Right kidney (tissue), 9 donors: ENCODE measurements at places on chromosomes 1 and 21.

- peak; percentile 37 for DNase-seq
Measured at GRCh38 chr1:110412576-110412975, 5.1 kb upstream of the LAMTOR5 start.

GRCh38 chr1:231359113-231359512, 21.0 kb downstream of the SPRTN start:
- DNase-seq: no peak

DNA sequence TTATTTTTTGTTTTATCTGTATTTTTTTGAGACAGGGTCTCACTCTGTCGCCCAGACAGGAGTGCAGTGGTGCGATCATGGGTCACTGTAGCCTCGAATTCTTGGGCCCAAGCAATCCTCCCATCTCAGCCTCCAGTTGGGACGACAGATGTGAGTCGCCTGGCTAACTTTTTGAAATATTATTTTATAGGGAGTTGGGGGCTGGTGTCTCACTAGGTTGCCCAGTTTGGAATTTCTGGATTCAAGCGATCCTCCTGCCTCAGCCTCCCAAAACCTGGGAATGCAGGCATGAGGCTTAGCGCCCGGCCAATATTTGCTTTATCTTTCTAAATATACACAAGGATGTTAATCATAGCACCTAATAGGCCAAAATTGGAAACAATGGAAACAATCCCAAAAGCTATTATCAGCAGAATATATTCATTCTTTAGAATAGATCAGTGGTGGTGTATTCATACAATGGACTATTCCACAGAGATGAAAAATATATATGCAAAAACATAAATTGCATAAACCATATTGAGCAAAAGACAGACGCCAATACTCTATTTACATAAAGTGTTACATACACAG, 55.9 kb downstream of the DAP3 start:
- no peak for DNase-seq

DNA sequence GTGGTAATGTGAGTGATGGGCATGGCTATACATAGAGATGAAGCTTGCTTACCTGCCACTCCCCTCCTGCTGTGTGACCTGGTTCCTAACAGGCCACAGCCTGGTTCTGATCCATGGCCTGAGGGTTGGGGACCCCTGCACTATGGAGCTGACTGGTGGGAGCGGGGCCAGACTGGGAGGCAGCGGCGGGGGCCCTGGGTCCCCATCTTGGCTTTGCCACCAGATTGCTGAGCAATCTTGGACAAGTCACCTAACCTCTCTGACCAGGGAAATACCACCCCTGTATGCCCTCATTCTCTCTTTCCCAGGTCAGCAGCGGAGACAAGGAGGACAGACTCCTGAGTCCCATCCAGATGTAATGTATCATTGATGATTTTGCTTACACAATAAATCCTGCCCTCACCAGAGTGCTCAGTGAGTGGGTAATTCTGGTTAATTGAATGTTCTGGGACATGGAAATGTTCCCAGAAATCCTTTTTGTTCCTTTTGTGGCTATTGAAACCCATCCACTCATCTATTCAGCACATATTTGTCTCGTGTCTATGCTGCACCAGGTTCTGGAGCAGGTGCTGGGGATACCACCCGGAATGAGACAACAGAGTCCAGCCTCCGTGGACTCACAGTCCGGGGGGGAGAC, 4.1 kb upstream of the ARHGEF10L start:
- no peak for DNase-seq

DNA sequence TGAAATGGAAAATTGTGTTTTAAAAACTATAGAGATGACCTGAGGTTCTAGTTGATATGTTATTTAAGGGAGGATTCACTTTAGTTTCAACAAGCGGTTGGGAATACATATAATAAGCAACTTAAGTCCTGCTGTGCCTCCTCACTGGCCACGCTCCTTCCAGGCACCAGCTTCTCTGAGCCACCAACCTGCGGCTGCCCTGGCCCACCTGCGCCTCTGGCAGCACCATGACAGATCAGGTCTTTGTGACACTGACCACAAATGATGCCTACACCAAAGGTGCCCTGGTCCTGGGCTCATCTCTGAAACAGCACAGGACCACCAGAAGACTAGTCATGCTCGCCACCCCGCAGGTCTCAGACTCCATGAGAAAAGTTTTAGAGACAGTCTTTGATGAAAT, 7.0 kb upstream of the USP24 start:
- DNase-seq: no peak

DNA sequence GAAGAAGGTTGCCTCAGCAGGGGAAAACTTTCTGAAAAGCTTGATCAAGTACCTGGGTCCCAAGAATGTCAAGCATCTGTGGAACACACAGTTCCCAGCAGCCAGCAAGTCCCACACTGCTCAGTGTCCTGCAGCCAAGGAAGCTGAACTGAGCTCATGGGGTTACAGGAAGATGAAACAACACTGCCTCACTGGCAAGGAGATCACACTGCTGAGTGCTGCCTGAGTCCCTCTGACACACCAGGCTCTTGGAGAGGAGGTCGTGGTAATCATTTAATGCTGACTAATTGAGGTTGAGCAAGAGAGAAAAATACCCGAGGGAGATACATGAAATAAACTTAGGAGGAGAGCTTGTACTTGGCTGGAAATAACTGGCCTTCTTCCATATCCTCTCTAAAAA, 75.2 kb downstream of the MPZL1 start:
- peak; percentile 31 for DNase-seq

DNA sequence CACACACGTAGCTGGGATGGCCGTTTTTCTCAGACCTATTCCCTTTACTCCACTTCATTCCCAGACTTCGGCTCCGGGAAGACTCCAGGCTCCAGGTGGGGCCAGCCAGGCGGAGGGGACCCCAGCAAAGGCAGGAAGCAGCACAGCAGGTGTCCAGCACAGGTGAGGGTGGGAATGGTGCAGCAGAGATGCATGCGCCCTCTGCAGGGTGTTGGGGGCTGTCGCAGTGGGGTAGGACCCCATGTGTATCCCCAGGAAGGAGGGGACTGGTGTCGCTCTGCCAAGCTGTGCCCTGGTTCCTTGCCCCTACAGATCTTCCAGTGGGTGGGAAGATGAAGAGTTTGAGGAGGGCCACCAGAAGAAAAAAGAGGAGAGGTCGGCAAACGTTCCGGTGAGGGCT, 5.3 kb downstream of the TTC24 start:
- DNase-seq: peak; percentile 33

DNA sequence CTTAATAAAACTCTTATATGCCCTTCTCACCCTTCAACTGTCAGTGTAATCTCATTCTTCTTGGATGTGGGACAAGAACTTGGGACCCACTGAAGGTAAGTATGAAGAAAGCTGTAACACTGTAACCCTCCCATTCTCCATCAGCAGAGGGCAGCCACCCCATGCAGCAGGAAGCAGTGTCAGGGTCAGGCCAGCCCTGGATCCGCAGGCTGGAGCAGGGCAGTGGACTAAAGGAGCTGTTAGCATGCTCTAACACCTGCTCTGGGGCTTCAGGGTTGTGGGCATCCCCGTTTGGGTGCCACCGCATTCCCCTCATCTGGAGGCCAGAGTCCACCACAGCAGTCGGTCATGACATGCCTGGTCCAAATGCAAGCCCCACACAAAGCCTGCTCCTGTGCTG, 156.5 kb downstream of the HIVEP3 start:
- DNase-seq: no peak

GRCh38 chr1:173202424-173203145, 4.5 kb downstream of the TNFSF4 start:
- DNase-seq: no peak

DNA sequence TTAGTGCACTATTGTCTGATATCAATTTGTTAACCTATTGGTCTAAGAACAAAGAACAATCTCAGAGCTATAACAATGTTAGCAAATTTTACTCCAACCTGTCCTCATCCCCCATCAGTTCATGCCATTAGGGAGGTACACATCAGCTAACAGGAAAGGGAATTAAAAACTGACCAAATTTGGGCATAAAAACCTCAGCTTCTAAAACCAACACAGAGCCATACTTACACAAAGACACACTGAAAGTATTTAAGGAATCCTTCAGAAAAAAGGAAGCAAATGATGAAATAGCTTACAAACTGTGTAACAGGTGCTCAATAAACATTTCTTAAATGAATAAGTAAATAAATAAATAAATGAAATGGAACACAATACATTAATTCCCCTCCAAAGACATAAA, 89.2 kb downstream of the TTLL7 start:
- DNase-seq: no peak

DNA sequence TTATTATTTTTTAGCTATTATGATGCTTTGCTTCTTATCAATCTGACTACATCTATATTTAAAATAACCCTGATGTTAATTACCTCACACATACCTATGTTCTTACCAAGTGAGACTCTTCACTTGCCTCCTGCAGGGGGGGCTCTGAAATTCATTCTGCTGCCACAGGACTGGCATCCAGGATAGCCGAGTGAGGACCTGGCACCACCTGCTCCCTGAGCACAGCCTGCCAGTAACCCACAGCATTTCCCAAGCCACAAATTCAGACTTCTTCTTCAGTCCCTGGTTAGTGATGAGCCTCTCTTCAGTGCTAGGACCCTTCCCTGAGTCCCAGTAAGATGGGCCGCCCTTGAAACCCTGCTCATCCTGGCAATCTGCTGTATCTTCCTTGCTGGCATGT, 296.5 kb upstream of the PLXNA2 start:
- no peak for DNase-seq

DNA sequence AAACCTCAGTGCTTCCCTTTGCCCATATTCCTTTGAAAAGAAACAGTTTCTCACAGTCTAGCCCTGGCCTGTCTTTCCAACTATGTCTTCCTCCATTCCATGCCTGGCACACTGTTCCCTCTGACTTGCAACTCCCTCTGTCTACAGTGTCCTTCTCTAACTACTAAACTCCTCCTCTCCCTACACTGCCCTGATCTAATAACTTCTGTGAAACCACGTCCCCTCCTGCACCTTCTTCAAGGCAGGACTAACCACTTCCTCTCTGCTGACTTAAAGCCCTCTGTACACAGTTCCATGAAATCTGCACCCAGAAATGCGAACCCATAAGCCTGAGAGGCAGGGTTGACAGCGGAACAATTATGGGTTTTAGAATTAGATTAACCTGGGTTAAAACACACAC, 62.2 kb upstream of the ATP1B1 start:
- no peak for DNase-seq

DNA sequence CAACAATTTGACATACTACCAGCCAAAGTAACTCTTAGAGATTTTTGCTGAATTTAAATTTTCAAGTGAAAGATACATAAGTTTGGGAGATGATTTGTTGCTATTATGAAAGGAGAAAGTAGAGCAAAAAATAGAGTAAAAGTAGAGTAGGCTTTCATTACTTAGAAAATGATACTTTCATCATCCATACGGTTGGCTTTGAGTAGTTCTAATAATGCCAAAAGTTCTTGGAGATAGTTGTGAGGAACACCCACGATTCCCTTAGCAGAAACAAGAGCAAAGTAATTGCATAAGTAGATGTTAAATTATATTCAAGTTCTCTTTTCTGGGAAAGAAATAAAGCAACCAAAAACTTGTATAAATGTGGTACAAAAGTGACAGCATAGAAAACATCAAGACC, 95.0 kb upstream of the VAV3 start:
- no peak for DNase-seq

DNA sequence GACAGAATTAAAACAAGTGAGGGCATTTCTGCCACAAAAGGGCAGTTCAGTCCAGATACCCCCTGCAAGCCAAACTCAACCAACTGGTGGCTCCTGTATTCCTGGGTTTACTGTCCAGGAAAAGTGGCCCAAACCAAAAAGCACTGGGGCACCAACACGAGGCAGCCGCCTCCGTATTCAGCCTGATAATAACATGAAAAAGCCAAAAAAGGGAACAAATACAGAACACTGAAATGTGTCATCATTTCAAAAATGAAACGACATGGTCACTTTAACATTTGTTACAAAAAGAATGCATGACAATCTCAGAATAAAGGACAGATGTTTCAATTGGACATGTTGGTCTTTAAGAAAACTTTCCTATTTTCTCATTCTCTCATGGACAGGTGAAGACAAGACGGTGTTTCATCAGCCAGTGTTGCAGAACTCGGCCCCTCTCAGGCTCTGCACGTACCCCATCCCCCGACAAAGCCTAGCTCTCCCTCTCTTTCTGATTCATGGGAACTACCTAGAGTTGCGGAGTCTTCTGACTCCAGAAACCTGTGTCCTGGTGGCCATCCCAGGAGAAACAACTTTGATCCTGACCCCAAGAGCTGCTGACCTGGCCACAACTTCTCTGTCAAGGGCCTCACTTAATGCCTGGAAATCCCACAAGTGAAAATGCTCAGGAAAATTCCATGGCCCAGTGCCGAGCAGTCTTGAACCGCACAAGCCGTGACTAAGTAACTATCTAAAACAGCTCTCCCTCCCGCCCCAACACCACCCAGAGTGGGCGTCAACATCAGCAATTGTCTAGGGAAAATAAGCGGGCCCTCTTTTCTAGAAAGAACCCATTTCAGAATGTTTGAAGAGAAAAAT, 27.1 kb downstream of the ZBTB17 start:
- DNase-seq: no peak

DNA sequence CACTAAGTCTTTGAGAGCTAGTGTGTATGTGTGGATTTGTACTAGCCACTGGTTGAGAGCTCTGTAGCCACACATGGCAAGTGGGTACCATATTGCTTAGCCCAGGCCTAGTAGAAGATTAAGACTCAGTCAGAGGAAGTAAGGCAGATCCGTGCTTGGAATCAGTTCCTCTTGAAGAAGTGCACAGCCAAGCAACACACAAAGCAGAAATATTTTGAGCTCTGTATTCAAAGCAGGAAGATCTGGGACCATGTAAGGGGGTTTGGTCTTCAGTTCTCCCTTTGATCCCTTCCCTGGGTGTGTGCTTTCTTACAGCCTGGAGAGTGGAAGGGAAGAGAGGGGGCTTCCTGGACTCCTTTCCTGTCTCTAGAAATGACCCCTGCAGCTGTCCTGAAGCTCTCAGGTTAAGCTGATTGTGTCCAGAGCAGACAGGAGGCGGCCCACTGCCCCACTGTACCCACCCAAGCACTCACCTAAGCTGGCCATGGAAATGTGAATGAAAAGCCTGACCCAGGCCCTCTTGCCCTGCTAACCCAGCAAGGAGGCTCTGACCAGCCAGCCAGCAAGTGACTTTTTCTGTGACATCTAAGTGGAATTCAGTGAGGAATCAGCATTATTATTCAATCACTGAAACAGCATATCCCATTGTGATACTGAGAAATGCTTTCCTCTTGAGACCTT, 3.6 kb downstream of the ETS2 start:
- DNase-seq: no peak

DNA sequence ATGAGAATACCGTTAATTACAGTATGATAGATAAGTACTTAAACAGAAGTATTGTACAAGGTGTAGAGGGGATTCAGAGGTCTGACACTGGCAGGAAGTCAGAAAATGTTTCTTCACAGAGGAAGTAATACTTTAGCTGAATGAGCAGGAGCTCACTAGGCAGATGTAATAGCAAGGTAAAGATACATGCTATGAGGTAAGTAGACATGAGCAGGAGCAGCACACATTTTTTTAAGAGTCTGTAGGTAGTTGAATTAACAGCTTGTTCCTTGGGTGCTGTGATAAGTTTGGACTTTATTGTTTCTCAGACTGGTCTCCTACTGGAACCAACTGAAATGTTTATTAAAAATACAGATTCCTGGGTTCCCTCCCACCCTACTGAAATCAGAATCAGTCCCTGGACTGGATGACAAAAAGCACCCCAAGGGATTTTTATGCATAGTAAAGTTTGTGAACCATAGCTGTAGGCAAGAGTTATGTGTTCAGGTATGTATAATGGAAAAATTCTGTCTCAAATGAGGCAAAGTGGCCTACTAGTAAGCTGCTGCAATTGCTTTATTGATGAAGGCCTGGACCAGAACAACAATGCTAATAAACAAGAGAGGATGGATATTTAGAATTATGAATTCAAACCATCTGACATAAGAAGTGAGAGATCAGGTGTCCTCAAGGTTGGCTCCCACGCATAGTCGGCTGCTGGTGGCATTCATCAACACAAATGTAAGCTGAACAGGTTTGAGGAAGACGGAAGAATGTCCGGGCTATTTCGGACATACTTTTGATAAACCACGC, 902 bp downstream of the AP4B1 start:
- peak; percentile 26 for DNase-seq
